ENCODE measurements at places on chromosomes 1 and 21.
A peak's percentile ranks its signal among the peaks of the same experiment; 100 is the strongest.

- DNase-seq: no peak
Observed at GRCh38 chr1:177106614-177107365, 57.7 kb downstream of the ASTN1 start.

GRCh38 chr1:119080586-119080985, 59.9 kb downstream of the WARS2 start:
- no peak for DNase-seq

- DNase-seq: no peak
Observed at GRCh38 chr21:31459457-31459856, 115.4 kb upstream of the TIAM1 start.

DNA sequence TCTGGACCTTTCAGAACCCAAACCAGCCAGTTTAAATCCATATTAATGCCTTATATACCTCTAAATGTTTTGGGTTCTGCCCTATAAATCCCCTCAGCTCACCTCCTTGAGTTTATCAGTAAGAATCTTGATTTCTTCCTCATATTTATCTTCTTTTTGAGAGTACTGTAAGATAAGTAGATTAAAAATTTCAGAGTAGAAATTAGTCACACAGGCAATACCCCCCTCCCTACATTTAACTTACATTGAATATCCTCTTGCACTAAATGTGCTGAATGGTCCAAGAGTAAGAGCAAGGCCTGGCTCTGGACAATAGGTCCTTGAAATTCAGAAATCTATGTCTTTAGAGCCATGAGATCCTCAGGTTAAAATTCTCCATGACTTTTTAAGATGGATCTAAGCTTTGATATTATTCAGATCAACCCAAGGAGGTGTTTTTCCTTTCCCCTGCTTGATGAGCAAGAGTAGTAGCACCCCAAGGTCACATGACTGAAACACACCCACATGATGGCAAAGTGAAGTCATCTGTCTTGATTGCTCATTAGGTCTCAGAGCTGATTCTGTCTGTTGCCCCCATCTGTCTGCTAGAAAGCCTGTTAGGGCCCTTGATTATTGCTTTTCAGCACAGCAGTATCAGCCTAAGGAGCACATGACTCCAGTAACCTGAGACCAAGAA, 15.8 kb upstream of the NUP210L start:
- peak; percentile 46 for DNase-seq

DNA sequence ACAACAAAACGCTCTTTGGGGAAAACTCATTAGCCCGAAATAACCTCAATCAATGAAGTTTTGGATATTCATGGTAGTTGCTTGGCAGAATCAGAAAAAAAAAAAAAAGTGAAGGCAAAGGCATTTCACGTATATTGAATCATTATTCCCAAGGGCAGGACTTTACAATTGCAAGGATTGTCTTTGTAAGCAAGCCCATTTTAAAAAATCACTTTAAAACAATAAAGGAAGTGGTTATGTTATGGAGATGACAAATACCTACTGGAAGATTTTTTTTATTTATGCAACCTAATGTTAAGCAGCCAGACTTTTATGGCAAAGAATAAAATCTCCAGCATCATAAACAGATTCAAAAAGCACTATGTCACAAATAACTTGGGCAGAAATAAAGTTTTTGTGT, 9.3 kb downstream of the GJB4 start:
- no peak for DNase-seq

GRCh38 chr1:5734996-5735395, 257.2 kb downstream of the NPHP4 start:
- no peak for DNase-seq

DNA sequence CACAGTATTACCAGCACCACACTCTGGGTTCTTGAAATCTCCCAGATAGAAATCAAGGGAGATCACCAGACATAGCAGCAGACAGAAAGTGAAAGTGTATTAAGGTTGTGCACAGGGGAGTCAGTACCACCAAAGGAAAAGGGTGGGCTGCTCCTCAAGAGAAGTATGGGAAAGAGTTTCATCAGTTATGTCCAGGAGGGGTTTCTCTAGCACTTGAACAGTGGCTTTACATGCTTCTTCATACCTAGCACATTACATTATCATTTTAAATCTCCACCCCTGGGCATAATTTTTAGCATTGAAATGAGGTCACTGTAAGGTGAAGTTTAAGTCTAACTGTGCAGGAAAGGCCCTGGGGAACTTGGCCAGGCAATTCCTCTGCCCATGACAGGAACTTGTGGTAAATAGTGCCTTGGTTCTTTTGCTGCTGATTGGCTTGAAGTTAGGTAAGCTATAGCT, 601.0 kb downstream of the NUF2 start:
- DNase-seq: no peak

- no peak for DNase-seq
Observed at GRCh38 chr1:64884261-64885040, 81.9 kb downstream of the JAK1 start.

- no peak for DNase-seq
Observed at GRCh38 chr1:39478126-39478915, 13.1 kb upstream of the BMP8A start.

GRCh38 chr1:83839566-83840173, 159.3 kb downstream of the TTLL7 start:
- no peak for DNase-seq

Measured in hematopoietic multipotent progenitor cell treated with erythropoietin and hydrocortisone succinate and interleukin-3 and kit ligand, for 15 days (in vitro differentiated cells).